ENCODE measurements at places on chromosomes 4 and X.

GRCh38 chrX:134936542-134936941 lies 54.2 kb upstream of the SMIM10 start:
- no peak for DNase-seq

DNA sequence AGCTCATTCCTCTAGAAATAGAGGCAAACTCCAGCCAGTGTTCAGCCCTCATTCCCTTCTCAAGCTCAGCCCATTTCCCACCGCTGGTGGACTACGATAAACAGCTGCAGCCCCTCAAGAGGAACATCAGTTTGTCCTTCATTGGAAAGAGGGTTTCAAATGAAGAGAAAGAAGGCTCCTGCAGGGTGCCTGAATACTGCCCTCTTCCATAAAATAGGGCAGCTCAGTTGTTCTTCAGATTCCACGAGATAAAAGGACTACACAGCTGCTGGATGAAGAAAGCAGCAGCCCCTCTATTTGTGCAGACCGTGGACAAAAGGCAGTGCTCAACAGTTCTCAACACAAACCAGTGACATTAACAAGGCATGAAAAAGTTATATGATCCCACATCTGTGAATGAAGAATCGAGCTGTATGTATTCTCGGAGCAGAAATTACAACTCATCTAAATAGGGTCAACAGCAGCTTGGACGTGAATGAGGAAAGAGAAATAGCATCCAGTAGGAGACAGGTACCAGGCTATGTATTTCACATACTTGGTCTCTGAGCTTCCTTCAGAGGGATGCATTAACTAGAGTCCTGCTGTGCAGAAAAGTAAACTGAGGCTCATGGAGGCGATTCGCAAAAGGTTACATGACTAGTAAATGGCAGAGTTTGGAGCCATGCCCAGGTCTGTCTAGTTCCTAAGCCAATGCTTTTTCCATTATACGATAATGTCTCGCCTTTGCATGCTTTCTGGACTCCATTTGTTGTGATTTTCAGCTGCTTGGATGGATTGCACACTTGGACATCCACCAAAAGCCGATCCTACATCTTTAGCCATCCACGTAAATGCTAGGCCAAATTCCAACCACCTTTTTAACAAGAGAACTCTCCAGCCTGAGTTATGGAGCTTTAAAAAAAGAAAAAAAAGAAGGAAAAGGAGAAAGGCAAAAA lies 301.2 kb upstream of the PPARGC1A start:
- DNase-seq: no peak

- DNase-seq: no peak
Measured at GRCh38 chr4:17468619-17469221, 43.2 kb downstream of the QDPR start.

- no peak for DNase-seq
Measured at GRCh38 chr4:15894921-15895916, 43.3 kb downstream of the FGFBP1 start.

DNA sequence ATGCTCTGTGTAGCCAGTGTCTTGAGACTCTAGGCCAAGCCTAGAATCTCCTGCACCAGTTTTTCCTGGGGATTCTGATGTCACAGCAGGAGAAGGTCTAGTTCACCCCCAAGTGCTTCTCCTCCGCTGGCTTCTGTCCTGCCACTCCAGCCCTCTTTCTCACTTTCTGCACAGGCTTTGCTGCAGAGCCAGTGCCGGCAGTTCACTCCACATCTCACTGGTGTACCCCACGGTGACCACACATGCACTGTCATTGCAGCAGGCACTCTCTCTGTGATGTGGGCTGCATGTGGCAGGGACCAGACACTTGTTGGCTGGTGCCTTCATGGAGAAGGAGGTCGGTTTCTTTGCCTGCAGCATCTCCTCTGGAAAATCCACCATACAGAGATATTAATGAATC lies 643.8 kb upstream of the GALNTL6 start:
- DNase-seq: no peak

DNA sequence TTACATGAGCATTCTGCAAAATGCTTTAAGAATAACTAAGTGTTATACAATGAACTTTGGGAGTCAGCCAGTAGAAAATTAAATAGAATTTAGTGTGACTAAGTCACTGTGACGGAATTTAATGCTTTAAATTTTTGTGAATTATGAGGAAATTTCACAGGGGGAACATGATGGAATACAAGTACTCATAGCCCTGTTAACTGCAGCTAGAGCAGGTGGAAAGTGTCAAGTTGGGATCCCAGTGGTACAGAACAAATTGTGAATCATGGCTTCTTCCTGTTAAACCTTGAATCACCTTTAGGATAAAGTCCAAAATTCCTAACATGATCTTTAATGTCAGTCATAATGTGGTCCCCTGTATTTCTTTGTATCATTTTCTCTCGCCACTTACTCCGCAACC lies 212.2 kb upstream of the CENPE start:
- DNase-seq: no peak

GRCh38 chr4:33998291-33998690 lies 2246.0 kb downstream of the ARAP2 start:
- DNase-seq: no peak

- no peak for DNase-seq
Measured at GRCh38 chr4:47551682-47552081, 66.6 kb downstream of the ATP10D start.

DNA sequence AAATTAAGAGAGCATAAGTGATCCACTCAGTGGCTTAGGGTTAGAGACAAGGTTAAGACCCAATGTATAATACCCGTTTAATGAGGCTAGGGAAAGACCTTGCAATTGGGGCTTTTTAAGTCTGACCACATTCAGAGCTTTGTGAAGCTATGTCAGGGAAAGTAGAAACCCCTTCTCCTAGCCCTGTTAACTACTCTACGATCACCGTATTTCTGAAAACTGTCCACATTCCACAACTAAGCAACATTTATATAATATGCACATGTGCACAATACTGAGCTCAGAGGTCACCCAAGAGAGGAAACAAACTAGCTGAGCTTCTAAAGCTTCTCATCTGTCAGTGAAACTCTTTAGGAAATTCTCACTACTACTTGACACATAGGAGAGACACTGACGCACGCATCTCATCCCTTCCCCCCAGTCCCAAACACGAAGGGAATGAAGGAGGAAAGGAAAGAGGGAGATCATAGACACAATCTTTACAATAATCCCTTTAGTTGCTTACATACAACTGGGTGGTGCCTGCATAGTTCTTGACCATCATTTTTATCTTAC lies 56.2 kb downstream of the METTL14 start:
- DNase-seq: no peak

DNA sequence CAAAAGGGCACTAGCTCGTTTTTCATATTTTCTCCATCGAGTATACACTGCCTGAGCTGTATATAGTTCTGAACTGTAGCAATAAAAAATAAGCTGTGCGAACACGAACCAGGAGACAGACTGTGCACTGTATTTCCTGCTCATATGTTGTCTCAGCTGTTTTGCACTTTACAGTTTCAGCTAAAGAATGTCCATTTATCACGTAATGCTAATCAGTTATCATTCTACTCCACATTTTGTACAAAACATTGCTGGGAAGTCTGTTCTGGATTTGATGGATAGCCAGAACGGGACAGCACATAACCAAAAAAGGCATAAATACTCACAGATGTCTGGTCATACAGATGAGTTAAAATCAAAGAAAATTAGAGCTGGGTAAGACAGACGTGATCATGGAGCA lies 315.5 kb upstream of the ADGRL3 start:
- DNase-seq: no peak

DNA sequence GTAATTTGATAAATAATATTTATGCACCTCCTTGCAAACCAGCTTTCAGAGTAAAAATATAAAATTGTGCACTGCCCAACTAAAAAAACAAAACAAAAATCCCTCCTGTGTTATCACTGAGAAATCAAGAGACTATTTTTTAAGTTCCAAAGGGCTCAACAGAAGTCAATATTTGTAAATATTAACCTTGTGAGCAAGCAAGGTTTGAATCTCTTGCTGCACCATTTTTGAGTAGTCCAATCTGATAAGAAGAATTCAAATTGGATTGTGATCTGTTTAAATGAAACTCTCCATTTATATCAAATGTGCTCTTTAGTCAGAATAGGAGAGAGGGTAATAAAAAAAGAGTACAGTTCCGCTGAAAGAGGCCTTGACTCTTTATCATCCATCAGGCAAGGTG lies 520.2 kb downstream of the RAB28 start:
- DNase-seq: no peak

DNA sequence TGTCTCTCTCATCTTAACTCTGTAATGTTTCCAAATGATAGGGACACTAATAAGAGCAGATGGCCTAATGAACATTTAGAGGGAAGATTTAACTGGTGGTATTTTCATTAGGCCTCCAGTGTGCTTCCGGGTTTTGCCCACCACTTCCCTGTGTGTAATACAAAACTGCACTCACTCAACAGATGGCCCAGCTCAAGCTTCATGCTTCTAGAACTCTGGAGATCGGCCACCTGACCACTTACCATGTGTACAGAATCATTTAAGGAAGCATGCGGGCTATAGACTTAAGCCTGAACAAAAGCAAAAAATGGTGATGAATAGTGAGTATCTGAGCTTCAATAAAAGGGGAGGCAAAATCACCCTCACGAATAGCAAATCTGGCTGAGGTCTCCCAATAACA lies 89.3 kb downstream of the SH2D1A start:
- DNase-seq: no peak

GRCh38 chrX:75273483-75273882 lies 402 bp upstream of the UPRT start:
- no peak for DNase-seq

GRCh38 chrX:50483283-50483682 lies 12.7 kb upstream of the DGKK start:
- no peak for DNase-seq

- no peak for DNase-seq
Measured at GRCh38 chr4:32909736-32910135, 2189.6 kb downstream of the PCDH7 start.

DNA sequence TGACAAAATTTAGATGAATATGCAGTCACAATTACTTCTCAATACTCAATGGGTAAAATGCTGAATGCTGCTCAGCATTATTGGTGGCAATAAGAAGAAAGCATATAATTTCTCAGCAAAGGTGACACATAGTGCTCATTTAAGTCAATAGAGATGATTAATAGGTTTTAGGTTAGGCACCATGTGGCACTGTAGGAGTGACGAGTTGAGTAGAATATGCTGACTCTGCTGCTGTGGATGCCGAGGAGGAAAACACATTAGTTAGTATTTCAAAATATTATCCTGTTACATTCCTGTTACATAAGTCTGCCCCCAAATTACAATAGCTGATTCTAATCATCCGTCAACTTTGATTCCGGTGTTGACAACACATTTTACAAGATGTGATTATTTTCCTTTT lies 13.7 kb upstream of the CXCL5 start:
- DNase-seq: no peak

DNA sequence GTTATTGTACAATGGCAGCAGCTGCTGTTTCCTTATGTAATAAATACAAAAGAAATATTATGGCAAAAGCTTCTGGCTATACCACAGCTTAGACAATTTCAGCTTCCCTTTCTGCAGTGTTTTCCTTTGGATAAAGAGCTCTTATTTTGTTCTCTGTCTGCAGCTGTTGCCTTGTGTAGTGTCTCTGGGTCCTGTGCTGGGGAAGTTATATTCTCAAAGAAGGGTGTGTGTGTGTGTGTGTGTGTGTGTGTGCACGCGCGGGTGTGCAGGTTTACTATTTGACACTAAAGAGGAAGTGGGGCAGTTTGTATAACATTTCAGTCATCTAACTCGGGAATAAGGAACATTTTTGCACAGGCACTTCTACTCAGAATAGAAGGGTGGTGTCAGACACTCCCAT lies 83.6 kb downstream of the REPS2 start:
- DNase-seq: peak; percentile 7

DNA sequence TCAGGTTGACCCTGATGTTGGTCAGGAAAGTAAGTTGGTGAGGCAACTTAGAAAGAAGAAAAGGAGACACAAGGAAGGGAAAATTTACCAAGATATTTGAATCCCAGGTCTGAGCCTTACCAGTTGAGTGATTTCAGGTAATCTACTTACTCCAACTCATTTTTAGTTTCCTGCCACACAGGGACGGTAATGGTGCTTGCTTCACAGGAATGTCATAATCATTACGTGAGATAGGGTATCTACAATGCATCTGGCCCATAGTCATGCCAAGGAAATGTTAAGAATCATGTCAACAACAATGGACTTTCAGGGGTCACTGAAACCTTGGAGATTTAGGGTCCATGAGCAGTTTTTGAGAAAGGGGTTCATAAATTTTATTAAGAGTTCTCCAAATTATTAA lies 195.4 kb upstream of the HHIP start:
- no peak for DNase-seq

GRCh38 chrX:97401154-97401553 lies 517.4 kb downstream of the RPA4 start:
- no peak for DNase-seq

GRCh38 chr4:31442236-31442635 lies 722.1 kb downstream of the PCDH7 start:
- DNase-seq: no peak

GRCh38 chr4:112379306-112379705 lies 82.1 kb downstream of the ALPK1 start:
- no peak for DNase-seq

DNA sequence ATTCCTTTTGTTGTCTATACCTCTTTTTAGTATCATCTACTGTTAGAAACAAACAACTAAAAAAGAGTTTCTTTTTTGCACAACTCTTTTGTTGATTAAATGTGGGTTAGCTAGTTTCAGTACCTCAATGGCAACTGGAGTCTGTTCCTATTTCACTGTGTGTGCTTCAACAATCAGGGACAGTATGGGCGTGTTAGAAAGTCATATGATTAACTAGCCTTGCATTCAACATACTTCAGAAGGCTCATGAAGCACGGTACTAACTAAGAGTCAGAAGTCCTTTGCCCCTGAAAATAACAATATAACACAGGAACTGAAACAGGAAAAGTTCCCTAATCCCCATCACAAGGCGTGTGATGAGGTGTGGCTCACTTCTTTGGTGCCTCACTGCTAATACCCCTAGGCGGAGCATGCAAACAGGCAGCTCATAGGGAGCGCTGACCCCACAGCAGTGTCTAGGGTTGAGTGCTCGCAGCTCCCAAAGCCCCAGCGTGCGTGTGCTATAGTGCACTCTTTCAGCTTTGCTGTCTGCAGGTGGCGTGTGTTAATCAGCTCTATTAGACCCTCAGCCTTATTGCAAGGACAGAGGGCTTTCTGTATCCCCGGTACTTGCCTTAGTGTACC lies 203.1 kb upstream of the NDST3 start:
- DNase-seq: no peak

- DNase-seq: no peak
Measured at GRCh38 chr4:147794314-147794680, 62.4 kb downstream of the ARHGAP10 start.
